Right lung (tissue), 10 donors: ENCODE measurements at places on chromosomes 5 and 9. TPM values are rescaled to one million over a fixed set of nuclear protein-coding genes. Genes with fewer than 3 reads are reported as not detected.
A peak's percentile ranks its signal among the peaks of the same experiment; 100 is the strongest.

The FAM153A gene
- polyA plus RNA-seq = 0.18 TPM

DNA sequence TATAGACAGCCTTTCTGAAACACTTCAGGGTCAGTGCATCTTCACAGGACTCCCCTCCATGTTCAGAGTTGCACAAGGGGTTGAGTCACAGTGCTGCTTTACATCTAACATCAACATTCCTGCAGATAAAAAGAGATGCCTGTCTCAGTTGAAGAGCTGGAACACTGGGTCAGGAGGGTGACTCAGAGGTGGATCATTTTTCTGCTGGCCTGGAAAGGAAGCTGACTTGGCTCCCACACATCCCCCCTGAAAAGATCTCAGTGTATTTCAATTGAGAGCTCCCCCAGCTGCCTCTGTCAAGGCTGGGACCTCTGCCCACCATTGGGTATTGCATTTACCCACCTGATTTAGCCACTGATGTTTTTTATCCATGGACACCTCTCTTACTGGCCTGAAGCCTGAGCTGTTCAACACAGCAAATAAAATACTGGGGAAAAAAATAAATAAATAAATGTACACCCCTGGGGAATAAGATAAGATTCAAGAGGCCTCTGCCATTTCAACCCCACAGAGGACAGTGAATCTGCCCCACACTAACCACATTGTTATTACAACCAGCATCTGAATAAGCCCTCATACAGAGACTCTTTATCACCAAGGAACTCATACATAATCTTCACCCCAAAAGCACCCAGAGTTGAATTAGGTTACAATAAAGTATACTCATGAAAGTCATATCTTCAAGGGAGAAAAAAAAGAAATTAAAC lies 716.4 kb downstream of the SEMA5A start:
- no peak for DNase-seq

DNA sequence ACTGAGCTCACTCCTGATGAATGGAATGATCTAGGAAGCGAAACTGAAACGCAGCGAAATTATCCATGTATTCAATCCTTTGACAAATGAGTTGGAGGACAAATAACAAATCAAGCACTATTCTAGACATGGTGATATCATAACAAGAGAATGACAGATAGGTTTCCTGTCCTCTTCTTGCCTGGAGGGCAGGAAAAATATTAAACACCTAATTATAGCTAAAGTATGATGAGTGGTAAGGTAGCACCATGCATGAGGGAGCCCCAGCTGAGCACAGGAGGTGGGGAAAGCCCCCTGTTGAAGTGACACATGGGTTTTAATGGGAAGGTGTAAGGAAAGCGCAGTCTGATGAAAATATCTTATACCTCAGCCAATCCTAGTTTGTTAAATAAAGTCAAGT lies 225.2 kb downstream of the NPR3 start:
- no peak for DNase-seq

DNA sequence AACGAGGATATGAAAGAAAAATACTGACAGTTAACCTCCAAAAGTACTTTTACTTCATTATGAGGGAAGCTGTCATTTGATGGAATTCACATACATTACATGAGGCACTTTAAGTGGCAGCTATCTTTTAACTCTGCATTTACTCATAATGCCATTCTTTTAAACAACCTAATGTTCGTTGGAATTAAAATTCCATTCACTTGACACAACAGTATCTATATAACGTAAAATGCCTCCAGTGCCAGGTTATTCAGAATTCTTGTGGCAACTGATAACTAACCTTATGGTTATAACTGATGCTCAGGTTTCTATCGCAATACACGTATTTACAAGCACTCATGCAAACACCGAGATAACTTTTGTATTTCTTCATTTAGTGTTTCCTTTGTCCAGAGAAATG lies 376.9 kb upstream of the GRAMD2B start:
- no peak for DNase-seq

GRCh38 chr9:4588721-4589120 lies 73.4 kb upstream of the PLPP6 start:
- no peak for DNase-seq

GRCh38 chr5:111472579-111472978 lies 39.8 kb downstream of the STARD4 start:
- no peak for DNase-seq

DNA sequence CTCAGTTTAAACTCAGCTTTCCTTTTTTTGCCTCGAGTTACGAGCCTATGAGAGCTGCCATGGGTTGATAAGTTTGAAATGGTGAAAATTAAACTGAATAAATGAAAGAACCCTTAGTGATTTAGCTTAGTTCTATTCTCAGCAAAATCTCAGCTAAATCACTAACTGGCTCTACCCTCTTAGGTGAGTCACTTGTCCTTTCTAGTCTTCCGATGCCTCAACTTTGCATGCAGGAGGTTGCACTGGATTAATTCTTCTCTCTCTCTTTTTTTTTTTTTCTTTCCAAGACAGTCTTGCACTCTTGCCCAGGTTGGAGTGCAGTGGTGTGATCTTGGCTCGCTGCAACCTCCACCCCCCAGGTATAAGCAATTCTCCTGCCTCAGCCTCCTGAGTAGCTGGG lies 83.9 kb downstream of the PAPPA start:
- no peak for DNase-seq

The UGT3A2 gene
- 0.09 TPM for polyA plus RNA-seq

The F12 gene
- 0.24 TPM for polyA plus RNA-seq

DNA sequence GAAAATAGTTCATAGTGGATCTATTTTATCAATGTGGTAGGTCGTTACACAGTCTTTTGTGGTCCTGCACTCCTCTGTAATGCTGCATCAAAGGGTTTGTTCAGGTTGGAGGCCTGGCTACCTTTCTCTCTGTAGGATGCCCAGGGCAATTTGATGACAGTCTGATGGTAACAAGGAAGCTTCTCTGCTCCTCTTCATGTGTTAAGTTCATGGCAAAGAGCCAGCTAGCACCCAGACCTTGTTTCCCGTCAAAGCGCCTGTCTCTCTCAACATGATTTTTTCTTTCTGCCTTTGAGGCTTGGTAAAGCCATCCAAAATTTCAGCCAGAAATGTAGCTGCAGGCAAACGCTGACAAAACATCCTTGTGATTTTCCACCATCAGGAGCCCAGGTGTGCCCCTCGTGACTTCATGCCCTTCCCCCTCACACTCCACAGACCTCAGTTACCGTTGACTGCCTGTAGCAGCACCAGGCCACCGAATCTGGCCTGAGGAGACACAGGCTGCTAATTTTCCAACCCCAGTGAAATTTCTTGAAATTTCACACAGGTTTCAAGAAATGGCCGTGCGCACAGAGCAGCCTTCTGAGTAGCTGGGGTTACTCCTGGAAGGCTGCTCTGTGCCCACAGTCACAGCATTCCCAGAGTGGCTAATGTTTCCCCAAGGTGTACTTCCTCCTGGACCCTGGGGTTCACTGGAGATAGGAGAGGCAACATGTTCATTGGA lies 292.7 kb downstream of the CWC27 start:
- no peak for DNase-seq

- no peak for DNase-seq
These were observed 48.7 kb downstream of the FBXW11 start for GRCh38 chr5:171957591-171958251.

The DAB2IP gene
- polyA plus RNA-seq = 22.9 TPM

The FGF10 gene
- polyA plus RNA-seq = 46.5 TPM

DNA sequence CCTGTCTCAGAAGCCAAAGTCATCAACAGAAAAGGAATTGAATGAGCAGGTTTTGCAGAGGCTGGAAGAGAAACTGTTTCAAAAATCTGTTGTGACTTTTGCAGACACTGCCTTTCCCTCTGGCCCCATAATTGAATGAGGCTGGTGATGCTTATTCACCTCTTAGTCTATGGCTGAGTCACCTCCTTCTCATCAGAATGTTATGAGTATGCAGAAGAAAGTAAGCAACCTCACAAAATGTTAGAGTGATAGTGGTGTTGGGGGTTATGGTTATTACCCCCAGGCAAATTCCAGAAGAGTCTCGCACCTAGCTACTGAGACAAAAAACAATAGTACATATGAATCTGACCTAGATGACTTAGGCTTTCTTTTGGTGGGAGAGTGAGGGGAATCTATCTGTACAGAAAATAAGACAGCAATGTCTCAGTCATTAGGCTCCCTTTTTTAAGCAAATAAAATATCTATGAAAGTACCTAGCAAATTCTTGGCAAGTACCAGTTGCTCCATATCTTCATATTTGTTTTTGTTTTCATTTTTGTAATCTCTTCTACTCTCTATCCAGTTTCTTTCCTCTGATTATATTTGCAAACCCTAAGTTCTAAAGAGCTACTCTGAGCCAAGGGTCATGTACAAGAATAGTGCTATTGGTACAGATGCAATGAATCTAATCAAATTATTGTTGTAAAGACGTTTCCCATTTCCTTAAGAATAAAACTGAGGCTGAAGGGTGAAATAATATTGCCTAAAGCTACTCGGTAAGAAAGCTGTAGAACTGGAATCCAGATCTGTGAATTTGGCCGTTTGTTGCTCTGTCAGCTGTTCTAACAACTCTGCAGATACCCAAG lies 498.1 kb upstream of the TNC start:
- DNase-seq = no peak

DNA sequence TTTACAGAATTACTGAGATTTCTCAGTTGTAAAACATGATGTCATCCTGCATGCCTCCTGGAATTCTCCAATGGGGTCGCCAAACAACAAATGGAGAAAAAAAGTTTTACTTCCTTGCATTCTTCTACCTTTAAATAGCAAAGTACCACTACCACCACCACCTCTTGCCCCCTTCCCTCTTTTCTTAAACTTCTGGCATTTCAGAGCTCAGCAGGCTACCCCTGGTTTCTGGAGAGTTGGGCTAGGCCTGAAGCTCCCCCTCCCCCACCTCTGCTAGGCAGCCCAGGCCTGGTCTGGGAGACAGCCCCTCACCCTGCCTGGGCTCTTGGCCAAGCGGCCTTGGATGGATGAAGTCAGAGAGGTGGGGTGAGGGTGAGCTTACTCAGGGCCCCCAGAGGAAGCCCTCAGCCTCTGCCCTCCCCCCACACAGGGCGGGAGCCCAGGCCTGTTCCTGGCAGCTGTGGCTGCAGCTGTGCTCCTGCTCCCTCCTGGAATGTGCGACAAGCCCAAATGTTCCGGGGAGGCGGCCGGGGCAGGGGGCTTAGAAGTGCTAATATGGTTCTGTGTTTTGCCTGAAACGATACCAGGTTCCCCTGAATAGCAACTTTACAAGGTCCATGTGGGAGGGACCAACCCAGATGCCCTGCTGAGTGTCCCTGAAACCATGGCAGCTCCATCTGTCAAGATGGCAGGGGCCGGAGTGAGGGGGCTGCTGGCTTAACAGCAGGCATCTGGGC lies 6.0 kb upstream of the CCIN start:
- DNase-seq = peak; percentile 86

The VCAN gene
- 371 TPM for polyA plus RNA-seq

GRCh38 chr9:136538599-136539426 lies 7.0 kb downstream of the NOTCH1 start:
- no peak for DNase-seq

DNA sequence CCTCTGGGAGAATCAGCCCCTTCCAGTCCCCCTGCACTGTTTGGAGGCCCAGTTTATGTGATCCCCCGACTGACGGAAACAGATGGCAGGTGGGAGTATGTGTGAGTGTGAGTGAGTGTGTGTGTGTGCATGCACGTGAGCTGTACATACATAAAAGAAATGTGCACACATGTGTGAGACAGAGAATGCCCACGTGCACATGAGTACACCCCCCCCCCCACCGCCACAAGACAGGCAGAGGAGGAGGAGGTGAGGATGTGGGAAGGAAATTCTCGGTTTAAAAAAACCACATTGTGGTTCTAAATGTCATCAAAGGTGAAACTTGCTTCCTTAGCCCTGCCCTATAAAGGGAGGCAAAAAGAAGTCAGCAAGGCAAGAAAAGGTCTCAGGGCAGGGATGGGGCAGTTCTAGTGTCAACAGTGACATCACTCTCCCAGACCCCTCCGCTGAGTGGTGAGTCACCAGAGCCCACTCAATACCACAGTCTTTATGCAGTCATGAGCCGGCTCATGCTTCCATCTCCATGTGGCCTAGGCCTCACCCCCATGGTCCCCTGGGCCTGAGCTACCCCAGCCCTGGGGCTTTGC lies 79.2 kb upstream of the HSPA9 start:
- no peak for DNase-seq

DNA sequence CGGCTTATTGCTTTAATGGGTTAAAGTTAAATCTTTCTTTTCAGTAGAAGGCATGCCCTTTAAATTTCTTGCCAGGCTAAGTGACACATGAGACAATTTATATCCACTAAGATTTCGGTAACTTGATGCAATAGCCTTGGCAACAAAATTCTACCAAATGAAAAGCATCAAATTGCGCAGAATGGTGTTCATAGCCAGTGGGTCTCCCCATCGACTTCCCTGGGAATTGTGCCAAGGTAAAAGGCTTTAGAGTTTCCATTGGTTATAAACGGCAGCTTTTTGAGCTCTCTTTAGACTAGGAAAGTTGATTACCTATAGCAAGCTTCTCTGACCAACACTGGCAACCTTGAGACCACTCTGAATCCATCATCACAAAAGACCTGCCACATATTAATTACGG lies 358.4 kb downstream of the ARRDC3 start:
- DNase-seq = peak; percentile 72

- no peak for DNase-seq
These were observed 1.6 kb downstream of the CSNK1A1 start for GRCh38 chr5:149549461-149550267.

The CTNNAL1 gene
- 88.1 TPM for polyA plus RNA-seq

The GDNF gene
- polyA plus RNA-seq = not detected

DNA sequence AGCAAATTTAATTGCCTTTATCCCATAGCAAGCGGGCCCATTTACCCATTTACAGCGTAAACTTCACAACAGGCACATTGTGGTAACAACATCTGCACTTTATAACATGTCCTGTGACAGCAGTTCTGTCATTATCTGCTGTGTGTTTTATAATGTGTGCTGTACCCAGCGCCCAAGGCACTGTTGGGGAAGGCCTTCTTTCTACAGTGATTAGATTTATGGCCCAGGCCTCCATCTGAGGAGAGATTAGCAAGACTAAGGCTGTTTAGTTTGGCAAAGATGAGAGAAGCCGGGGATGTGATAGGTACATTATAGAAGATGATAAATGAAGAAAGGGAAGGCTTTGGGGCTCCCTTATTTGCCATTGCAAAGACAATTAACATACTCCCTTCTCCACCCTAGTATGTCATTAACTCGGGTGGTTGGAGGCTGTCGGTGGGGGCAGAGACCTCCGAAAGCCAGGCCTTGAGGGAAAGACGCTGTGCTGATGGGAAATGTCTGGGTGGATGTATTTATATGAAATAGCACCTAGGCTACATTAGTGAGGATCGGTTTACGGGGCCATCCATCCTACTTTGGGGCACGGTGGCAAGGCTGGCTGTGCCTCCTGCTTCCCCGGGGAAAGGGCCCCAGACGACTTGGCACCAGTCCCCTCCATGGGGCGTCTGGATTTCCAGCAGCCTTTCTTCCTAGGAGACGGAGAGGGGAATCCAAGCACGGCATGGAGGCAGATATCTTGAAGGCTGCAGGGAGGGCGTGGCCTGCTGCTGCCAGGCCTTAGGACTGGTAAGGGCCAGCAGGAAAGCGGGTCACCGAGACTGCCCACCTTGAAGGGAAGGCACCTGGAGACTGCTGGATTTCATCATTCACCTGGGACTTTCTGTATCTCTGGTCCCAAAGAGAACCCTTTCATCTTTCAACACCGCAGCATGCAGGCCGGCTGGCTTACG lies 64.3 kb upstream of the PTCH1 start:
- DNase-seq = no peak
